ENCODE measurements at places on chromosomes 3 and 15. TPM values are rescaled to one million over a fixed set of nuclear protein-coding genes. Genes with fewer than 3 reads are reported as not detected.

DNA sequence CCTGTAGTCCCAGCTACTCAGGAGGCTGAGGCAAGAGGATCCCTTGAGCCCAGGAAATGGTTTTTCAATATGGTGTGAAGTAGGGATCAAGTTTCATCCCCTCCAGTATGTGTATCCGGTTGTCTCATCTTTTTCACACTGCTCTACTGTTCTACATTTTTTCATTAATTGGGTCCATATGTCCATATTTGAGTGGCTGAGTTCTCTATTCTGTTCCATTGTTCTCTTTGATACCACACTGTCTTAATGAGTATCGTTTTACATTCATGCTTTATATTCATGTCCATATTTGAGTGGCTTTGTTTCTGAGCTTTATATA, 81.6 kb upstream of the LRRFIP2 start:
- DNase-seq, result no peak

- no peak for DNase-seq
Measured at GRCh38 chr3:158167737-158168557, 58.1 kb downstream of the RSRC1 start.

RLBP1 gene
- not detected for total RNA-seq

SI gene
- not detected for total RNA-seq
